ENCODE measurements at places on chromosomes 5 and 9.

DNA sequence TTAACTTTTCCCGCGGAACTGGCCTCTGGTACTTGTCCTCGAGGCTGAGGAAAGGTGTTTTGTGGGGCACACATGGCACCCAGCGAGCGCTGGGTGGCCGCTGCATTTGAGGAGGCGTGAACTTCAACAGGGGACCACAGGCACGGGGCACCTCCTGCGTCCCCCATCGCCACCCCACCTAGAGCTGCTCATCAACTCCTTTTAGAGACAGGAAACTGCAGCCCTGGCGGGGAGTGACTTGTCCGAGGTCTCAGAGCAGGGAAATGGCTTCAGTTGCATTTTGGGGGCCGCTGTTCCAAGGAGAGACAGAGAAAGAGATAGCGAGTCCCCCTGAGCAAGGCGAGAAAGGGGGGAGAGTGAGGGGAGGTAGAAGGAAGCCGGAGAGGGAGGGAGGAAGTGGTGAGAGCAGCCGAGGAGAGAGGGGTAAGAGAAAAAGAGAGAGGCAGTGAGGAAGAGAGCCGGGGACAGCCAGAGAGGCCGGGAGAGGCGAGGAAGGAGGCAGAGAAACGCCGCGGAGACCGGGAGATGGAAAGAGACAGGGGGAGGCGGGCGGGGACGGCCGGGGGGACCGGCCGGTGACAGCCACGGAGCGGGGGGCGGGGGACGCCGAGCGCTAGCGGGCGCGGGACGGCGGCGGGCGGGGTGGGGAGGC, 12.5 kb upstream of the LHX2 start:
- no peaks in the 10 kb centered on the region for H3K36me3 ChIP-seq
- no peak for DNase-seq
- peaks cover 72% of the 10 kb centered on the region for H3K27me3 ChIP-seq
- H3K4me3 ChIP-seq: peak overlapping the region; percentile 84
- peak overlapping the region; percentile 96 for H3K27ac ChIP-seq

DNA sequence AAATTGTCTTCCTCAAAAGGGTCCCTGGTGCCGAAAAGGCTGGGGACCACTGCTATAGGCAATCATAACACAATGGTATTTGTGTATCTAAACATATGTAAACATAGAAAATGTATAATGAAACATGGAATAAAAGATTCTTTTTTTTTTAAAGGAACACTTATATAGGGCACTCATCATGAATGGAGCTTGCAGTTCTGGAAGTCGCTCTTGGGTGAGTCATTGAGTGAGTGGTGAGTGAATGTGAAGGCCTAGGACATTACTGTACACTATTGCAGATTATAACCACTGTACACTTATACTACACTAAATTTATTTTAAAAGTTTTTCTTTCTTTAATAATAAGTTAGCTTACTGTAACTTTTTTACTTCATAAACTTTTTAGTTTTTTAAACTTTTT, 176.4 kb downstream of the ARRDC3 start:
- no peak for DNase-seq
- H3K27ac ChIP-seq: no peak overlapping the region
- H3K27me3 ChIP-seq: no peaks in the 10 kb centered on the region
- H3K4me3 ChIP-seq: no peak overlapping the region
- no peaks in the 10 kb centered on the region for H3K4me1 ChIP-seq
- no peaks in the 10 kb centered on the region for H3K36me3 ChIP-seq

GRCh38 chr5:69493396-69494133, 975 bp downstream of the OCLN start:
- peak overlapping the region; percentile 84 for H3K4me3 ChIP-seq
- H3K36me3 ChIP-seq: no peaks in the 10 kb centered on the region
- peak; percentile 7 for DNase-seq
- H3K27ac ChIP-seq: no peak overlapping the region
- H3K27me3 ChIP-seq: peaks cover 38% of the 10 kb centered on the region
- H3K4me1 ChIP-seq: peaks cover 6% of the 10 kb centered on the region

GRCh38 chr5:12246036-12246435, 341.8 kb upstream of the CTNND2 start:
- no peak overlapping the region for H3K27ac ChIP-seq
- no peaks in the 10 kb centered on the region for H3K36me3 ChIP-seq
- H3K27me3 ChIP-seq: no peaks in the 10 kb centered on the region
- H3K4me3 ChIP-seq: no peak overlapping the region

DNA sequence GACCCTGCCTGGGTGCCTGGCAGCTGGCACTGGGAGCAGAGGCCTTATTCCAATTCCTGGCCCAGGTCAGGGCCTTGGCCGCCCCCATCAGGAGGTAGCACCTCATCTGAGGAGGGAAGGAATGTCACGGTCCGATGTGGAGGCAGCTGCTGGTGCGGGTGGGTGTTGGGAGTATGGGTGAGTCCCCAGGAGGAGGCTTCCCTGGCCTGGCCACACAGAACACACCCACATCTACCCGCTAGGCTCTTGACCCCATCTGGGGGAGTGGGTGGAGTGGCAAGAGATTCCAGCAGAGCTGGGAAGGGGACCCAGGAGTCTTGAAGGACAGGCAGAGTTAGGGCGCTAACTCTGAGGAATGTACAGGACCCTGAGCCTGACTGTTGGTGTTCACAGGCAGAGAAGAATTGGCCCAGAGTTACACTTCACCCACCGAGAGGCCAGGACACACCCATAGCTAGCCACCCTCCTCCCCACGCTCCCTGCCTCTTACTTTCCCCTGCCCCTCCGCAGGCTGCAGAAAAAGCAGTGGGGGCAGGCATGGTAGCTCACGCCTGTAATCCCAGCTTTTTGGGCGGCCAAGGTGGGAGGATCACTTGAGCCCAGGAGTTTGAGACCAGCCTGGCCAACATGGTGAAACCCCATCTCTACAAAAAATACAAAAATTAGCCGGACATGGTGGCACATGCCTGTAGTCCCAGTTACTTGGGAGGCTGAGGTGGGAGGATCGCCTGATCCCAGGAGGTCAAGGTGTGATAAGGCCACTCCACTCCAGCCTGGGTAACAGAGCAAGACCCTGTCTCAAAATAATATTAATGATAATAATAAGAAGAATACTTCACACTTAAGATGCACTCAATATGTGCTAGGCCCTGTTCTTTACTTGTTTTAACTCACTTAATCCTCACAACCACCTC, 6.0 kb downstream of the OLFML2A start:
- no peak overlapping the region for H3K27ac ChIP-seq
- H3K36me3 ChIP-seq: no peaks in the 10 kb centered on the region
- H3K4me1 ChIP-seq: no peaks in the 10 kb centered on the region
- no peak overlapping the region for H3K4me3 ChIP-seq
- DNase-seq: no peak
- no peaks in the 10 kb centered on the region for H3K27me3 ChIP-seq

- H3K27ac ChIP-seq: peak overlapping the region; percentile 37
- no peaks in the 10 kb centered on the region for H3K27me3 ChIP-seq
- DNase-seq: no peak
- H3K4me3 ChIP-seq: no peak overlapping the region
- no peaks in the 10 kb centered on the region for H3K4me1 ChIP-seq
These were observed 53.9 kb upstream of the INSYN2B start for GRCh38 chr5:170034231-170034630.

- H3K4me1 ChIP-seq: no peaks in the 10 kb centered on the region
- peaks cover 19% of the 10 kb centered on the region for H3K27me3 ChIP-seq
- H3K27ac ChIP-seq: no peak overlapping the region
- no peak for DNase-seq
- no peaks in the 10 kb centered on the region for H3K36me3 ChIP-seq
These were observed 67.4 kb upstream of the HRH2 start for GRCh38 chr5:175590471-175590881.

DNA sequence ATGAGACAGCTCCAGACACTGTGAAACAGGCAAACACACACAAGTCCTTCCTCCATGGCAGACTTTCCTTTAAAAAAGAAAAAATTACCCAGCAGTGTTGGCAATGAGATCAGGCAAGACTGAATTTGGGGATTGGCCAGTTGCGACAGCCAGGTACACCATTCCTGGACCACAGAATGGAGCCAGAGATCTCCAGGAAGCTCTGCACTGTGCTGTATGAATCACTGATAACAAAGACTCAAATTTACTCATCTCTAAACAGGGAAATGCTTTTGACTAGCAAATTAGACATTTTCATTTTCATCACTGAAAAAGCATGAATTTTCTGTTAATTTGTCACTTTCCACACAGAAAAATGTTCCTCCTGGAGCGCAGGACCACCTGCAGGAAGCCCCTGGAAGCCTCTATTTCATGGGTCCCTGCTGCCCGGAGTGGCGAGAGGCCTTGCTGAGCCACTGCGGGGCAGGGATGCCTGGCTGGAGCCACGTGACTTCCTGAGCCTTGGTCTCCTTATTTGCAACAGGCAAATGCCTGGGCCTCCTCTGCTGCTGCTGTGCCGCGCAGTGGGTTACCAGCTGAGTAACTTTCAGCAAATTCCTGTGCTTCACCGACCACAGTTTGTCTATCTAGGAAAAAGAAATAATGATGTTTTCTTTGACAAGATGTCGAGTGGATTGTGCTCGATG, 185.9 kb upstream of the ZNF618 start:
- peaks cover 7% of the 10 kb centered on the region for H3K36me3 ChIP-seq
- peaks cover 55% of the 10 kb centered on the region for H3K27me3 ChIP-seq
- no peak overlapping the region for H3K4me3 ChIP-seq
- no peak overlapping the region for H3K27ac ChIP-seq
- H3K4me1 ChIP-seq: no peaks in the 10 kb centered on the region
- DNase-seq: no peak

DNA sequence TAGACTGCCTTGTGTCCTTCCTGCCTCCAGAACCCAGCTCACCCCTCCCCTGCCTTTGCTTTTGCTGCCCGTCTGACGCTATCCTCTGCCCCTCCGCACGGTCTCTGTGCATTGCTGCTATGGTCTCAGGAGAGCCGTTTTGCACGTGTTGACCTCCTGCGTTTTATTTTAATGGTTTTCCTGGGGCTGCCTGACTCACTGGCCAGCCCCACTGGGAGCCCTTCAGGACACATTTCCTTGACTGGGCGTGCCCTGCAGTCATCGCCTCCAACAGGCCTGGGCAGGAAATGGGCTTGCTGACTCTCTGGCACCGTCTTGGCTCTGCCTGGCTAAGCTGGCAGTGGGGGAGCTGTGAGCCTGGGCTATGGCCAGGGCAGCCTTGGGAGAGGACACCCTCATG, 17.9 kb upstream of the ASS1 start:
- DNase-seq: no peak
- H3K4me1 ChIP-seq: peaks cover 2% of the 10 kb centered on the region
- H3K36me3 ChIP-seq: peaks cover 10% of the 10 kb centered on the region
- H3K27ac ChIP-seq: no peak overlapping the region

DNA sequence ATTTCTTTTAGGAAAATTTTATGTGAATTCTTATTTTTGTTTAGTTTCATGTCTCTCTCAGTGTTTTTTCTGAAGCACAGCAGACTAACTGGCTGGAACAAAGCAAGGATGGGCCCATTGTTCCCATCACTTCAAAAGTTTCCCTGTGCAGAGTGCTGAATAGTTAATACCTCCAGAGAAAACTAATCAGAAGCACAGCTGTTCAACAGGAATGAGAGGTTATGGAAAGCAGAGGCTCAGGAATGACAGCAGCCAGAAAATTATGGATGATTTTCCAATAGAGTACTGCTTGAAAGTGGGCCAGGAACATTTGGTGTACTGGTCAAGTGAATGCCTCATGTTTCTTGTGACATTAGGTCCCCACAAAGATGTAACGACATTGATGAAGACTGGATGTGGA, 173.0 kb upstream of the TARS1 start:
- no peak overlapping the region for H3K27ac ChIP-seq
- H3K4me1 ChIP-seq: no peaks in the 10 kb centered on the region
- DNase-seq: no peak
- H3K27me3 ChIP-seq: no peaks in the 10 kb centered on the region
- H3K4me3 ChIP-seq: no peak overlapping the region
- peaks cover 2% of the 10 kb centered on the region for H3K36me3 ChIP-seq

- peaks cover 26% of the 10 kb centered on the region for H3K27me3 ChIP-seq
- H3K36me3 ChIP-seq: no peaks in the 10 kb centered on the region
- peak overlapping the region; percentile 44 for H3K4me3 ChIP-seq
- H3K4me1 ChIP-seq: peaks cover 38% of the 10 kb centered on the region
- DNase-seq: no peak
- H3K27ac ChIP-seq: no peak overlapping the region
These were observed 4.3 kb downstream of the PIP5KL1 start for GRCh38 chr9:127925959-127926905.

- no peak overlapping the region for H3K4me3 ChIP-seq
- DNase-seq: no peak
- H3K36me3 ChIP-seq: no peaks in the 10 kb centered on the region
- peaks cover 38% of the 10 kb centered on the region for H3K27me3 ChIP-seq
These were observed 25.2 kb downstream of the GLT6D1 start for GRCh38 chr9:135613946-135614805.

DNA sequence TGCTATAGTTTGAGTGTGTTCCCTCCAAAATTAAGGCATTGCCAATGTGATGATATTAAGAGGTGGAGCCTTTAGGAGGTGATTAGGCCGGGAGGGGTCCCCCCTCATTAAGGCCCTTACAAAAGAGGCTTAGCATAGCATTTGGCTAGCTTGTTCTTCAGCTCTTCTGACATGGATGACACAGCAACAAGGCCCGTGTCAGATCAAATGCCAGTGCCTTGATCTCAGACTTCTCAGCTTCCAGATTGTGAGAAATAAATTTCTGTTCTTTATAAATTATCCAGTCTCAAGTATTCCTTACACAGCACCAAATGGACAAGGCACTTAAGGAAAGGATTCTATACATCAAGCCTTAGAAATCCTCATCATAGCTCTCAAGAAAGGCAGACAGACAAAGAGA, 31.8 kb downstream of the SLC38A9 start:
- no peak for DNase-seq
- H3K4me3 ChIP-seq: no peak overlapping the region
- no peaks in the 10 kb centered on the region for H3K27me3 ChIP-seq
- no peak overlapping the region for H3K27ac ChIP-seq

DNA sequence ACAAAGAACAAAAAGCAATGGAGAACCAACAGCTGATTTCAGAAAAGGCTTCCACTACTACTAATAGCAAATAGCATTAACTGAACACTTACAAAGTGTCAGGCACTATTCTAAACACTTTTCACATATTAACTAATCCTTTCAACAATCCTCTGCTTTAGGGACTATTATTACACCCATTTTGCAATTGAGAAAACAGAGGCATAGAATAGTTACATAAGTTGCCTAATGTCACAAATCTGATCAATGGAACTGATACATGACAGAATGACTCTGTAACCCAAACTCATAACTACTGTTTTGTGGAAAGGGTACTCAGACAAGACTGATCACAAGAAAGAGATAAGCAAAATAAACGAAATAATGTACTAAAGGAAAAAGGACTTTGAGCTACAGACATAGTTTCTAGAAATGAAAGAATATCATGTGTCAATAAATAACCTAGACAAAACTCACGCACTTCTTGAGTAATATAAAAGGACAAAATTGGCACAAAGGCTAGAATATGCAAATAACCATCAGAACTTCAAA, 31.3 kb downstream of the ABHD17B start:
- H3K27ac ChIP-seq: no peak overlapping the region
- DNase-seq: no peak
- H3K4me1 ChIP-seq: peaks cover 20% of the 10 kb centered on the region
- no peak overlapping the region for H3K4me3 ChIP-seq

- no peaks in the 10 kb centered on the region for H3K27me3 ChIP-seq
- DNase-seq: no peak
- H3K36me3 ChIP-seq: no peaks in the 10 kb centered on the region
- H3K4me1 ChIP-seq: no peaks in the 10 kb centered on the region
- no peak overlapping the region for H3K27ac ChIP-seq
- H3K4me3 ChIP-seq: no peak overlapping the region
These were observed 44.5 kb upstream of the NR5A1 start for GRCh38 chr9:124551472-124552272.

- no peak for DNase-seq
- no peaks in the 10 kb centered on the region for H3K27me3 ChIP-seq
- no peak overlapping the region for H3K4me3 ChIP-seq
- no peaks in the 10 kb centered on the region for H3K36me3 ChIP-seq
- no peak overlapping the region for H3K27ac ChIP-seq
These were observed 241.7 kb downstream of the MCTP1 start for GRCh38 chr5:95043234-95043633.

Measured in stimulated activated naive B cell treated with anti-CD40 and anti-IgM and Interleukin-4, amounts not matched to agents 10 μg/mL and 1 μg/mL and 100 μg/mL, for 72 hours (primary cell).